NCI-H69 (cell line): ENCODE measurements at places on chromosomes 6 and 20.
A peak's percentile ranks its signal among the peaks of the same experiment; 100 is the strongest.

DNA sequence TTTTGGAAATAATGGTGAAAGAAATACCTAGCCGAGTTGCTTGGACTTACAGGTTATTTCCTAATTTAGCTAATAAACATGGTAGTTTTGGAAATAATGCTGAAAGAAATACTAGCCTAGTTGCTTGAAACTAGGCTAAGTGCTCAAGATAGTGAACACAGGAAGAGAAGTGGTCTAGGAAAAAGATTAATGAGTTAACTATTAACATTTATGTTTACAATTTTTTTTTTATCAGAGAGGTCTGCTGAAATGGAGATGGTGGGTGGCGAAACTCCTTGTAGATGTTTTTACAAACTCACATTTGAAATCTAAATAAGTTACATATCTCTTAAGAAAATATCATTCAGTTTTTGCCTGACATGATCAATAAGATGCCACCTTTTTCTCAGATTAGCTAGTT is 39.2 kb downstream of the MAPK14 start:
- no peak for DNase-seq

DNA sequence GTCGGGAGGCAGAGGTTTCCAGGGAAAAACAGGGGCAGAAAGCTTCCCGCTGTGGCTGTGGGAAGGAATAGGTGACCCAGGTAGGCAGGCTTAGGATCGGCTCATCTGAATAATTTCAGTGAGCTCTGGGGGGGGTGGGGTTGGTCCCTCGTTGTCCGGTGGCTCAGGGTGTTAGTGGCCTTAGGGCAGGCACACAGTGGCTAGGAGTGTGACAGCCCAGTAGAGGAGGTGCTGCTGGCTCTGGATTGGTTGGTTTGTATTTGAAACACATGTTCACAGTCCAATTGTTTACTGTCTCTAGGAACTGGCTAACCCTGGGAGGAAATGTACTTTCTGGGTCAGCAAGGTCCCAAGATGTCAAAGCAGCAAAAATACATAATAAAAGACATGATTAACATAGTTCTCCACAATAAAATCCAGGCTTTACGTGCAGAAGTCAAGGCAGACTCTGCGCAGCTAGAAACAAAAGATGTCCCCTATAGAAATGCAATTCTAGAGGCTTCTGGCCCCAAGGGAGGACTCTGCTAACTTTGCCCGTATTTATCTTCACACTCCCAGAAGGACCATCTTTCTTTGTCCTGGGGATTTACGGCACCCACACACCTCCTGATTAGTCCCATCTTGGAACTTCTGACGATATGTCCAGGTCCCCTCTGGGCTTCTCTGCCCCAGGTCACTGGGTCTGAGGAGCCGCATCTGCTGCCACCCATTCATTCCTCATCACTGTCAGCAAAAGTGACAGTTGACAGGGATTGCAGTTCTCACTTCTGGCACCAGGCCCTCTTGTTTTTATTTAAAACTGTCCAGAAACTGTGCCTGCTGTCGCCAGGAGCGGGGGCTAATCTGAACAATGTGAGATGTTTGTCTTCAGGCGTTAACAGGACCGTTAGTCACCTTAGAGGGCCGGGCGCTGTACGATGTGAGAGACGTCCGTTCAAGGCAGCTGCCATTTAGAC is 18.7 kb downstream of the MOCS3 start:
- DNase-seq: no peak

- no peak for DNase-seq
These were observed 77.2 kb downstream of the THBS2 start for GRCh38 chr6:169176361-169176991.

GRCh38 chr6:30102414-30102969 is 10.4 kb downstream of the TRIM31 start:
- DNase-seq: no peak

DNA sequence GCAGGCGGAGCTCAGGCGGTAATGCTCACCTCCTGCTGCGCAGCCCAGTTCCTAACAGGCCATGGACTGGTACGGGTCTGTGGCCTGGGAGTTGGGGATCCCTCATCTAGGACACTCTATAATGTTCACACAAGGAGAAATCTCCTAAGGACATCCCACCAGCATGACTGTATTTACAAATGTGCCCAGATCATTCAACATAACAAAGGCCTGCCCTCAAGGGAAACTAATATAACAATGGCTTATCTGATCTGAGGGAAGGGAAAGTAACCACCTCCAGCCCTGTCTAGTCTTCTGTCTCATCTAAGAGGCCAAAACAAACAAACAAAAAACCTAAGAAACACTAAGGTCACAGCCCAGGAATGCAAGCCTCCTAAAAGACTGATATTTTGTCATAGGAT is 232.8 kb downstream of the RNGTT start:
- DNase-seq: peak; percentile 18

DNA sequence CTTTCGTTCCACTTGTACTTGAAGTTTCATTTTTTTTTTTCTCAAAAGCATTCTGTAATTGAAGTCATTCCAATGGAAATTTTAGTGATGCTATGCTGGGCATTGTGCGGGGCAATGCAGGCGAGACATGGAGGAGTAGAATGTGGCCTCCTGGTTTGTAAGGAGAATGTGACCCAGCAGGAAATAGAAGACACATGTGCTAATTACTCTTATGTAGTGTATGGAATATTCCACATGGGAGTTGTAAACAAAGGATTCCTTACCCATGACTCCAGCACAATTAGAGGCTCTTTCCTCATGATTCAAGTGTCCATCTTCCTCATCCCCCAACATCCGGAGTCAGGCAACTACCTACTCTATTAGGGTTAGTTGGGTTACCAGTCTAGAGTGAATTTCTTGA is 14.9 kb upstream of the RFPL4B start:
- DNase-seq: no peak

DNA sequence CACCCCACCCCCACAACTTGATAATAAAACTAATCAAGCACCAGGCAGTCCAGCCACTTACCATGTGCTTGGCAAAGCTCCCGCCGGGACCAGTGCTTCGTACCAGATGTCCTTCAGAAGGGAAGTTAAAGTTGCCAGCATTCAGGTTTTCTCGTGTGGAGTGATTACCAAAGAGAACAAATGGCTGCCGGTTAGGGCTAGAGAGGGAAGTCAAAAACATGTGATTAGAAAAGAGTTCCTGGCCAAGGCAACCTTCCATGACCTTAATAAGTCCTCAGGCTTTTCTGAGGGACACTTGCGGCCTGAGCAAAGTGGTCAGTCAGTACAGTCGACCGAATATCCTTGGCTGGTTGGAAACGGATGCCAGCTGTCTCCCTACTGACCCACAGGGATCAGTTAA is 67.0 kb downstream of the DNAAF9 start:
- peak; percentile 20 for DNase-seq

- DNase-seq: peak; percentile 78
These were observed 20.4 kb downstream of the HLA-G start for GRCh38 chr6:29847871-29848630.

DNA sequence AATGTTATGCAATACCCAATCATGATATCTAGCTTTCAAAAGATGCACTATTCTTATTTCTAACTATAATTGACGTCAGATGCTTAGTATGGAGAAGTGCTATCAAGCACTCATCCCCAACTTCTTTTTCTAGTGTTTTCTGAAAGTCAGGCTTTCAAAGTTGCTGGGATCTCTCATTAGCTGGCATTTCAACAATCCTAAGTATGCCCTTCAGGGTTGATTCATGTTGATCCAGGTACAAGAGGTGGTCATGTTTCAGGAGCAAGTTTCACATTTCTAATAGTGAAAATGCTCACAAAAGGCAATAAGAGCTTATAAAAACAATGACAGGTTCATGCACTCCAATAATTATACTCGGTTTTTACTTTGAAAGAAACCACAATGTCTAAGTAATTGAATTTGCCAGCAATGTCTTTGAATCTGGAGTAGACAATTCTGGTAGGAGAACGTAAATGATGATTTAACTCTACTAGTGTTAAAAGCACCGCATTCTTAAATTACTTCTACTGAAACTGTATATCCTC is 193.7 kb upstream of the KHDRBS2 start:
- DNase-seq: no peak

DNA sequence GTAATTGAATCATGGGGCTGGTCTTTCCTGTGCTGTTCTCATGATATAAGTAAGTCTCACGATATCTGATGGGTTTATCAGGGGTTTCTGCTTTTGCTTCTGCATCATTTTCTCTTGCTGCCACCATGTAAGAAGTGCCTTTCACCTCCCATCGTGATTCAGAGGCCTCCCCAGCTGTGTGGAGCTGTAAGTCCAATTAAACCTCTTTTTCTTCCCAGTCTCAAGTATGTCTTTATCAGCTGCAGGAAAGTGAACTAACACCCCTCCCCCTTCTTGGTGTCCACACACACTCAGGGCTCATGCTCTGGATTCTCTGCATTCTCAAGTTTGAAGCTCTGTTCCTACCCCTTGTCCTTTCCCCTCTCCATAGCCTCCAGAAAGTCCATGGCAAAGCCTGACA is 107.1 kb downstream of the THBS2 start:
- DNase-seq: no peak

- no peak for DNase-seq
These were observed 4.2 kb downstream of the HLA-G start for GRCh38 chr6:29831776-29832175.
